ENCODE measurements at places on chromosomes 1 and 21. TPM values are rescaled to one million over a fixed set of nuclear protein-coding genes. Genes with fewer than 3 reads are reported as not detected.

PAQR7 gene
- 2.1 TPM for total RNA-seq

OR2T33 gene
- total RNA-seq: not detected

NUDC gene
- 70.5 TPM for total RNA-seq

CNST gene
- total RNA-seq: 21.1 TPM

- no peak overlapping the region for H3K27ac ChIP-seq
- H3K4me1 ChIP-seq: no peaks in the 10 kb centered on the region
- H3K36me3 ChIP-seq: no peaks in the 10 kb centered on the region
- no peak for DNase-seq
- no peaks in the 10 kb centered on the region for H3K27me3 ChIP-seq
Observed at GRCh38 chr1:203911806-203912205, 50.4 kb downstream of the SNRPE start.

DNA sequence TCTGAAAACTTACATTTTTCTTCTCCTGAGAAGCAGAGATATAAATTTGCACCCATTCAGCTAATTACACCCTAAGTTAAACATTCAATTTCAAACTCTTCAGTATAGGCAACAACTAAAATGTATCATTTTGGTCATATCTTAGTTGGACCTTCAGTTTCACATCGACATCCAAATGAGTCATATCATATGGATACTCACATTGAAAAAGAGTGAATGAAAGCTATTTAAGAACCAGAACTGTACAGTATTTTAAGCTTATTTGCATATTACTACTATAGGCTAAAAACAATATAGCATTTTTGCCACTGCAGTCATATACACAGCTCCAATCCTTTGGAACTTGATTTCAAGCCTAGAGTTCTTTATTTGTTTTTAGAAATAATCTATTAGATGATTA is 33.6 kb downstream of the USP25 start:
- H3K27ac ChIP-seq: no peak overlapping the region
- DNase-seq: no peak
- H3K4me1 ChIP-seq: peaks cover 11% of the 10 kb centered on the region
- H3K4me3 ChIP-seq: no peak overlapping the region
- H3K36me3 ChIP-seq: no peaks in the 10 kb centered on the region

TESK2 gene
- 1.5 TPM for total RNA-seq

- H3K4me1 ChIP-seq: peaks cover 8% of the 10 kb centered on the region
- peaks cover 14% of the 10 kb centered on the region for H3K27me3 ChIP-seq
- H3K4me3 ChIP-seq: no peak overlapping the region
Observed at GRCh38 chr1:228900099-228900885, 165.0 kb downstream of the RHOU start.

- peak within 1 kb of the TSS; percentile 48 for H3K4me3 ChIP-seq
- no peaks in the 10 kb centered on the region for H3K27me3 ChIP-seq
- no peaks in the 10 kb centered on the region for H3K36me3 ChIP-seq
- no peak within 1 kb of the TSS for H3K27ac ChIP-seq
- H3K4me1 ChIP-seq: no peaks in the 10 kb centered on the region
Observed at GRCh38 chr1:161069731-161070270, at the start of gene ARHGAP30. TSS of gene ARHGAP30 (minus strand) at chr1:161069891. CDS start at chr1:161069624, 267 bp downstream.

- H3K4me1 ChIP-seq: no peaks in the 10 kb centered on the region
- no peak overlapping the region for H3K27ac ChIP-seq
- H3K27me3 ChIP-seq: no peaks in the 10 kb centered on the region
- no peak overlapping the region for H3K4me3 ChIP-seq
- H3K36me3 ChIP-seq: no peaks in the 10 kb centered on the region
Observed at GRCh38 chr1:61011561-61012263, 70.6 kb upstream of the NFIA start.

DNA sequence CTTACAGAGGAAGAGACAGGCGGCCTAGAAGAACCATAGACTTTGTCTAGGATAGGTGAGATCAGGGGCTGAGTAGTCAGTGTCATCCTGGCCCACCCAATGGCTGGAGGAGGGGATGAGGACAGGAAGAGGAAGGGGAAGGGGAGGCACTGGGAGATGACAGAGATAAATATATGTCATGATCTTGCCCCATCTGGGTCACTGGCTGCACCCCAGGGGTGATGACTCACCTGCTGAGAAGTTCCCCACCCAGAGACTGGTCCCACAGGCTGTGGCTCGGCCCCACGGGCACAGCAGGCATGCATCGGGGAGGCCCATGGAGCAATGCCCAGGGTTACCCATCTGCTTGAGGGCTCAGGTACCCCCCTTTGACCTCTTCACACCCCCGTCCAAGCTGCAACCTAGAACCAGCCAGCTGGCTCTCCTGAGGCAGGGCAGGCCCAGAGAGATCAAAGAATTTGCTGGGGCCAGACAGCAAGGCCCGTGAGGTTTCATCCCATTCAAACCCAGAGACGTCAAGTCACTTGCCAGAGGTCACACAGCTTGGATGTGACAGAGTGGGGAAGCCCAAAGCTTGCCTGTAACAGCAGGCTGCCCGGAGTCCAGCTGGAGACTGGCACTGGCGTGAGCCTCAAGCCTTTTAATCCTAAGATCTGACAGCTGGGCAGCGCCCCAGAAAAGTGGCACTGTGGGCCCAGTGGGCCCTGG is 34.7 kb upstream of the CASZ1 start:
- no peak overlapping the region for H3K4me3 ChIP-seq
- H3K27ac ChIP-seq: no peak overlapping the region
- no peak for DNase-seq
- H3K4me1 ChIP-seq: peaks cover 5% of the 10 kb centered on the region

- DNase-seq: no peak
- peaks cover 36% of the 10 kb centered on the region for H3K4me1 ChIP-seq
- H3K27me3 ChIP-seq: no peaks in the 10 kb centered on the region
Observed at GRCh38 chr1:236147521-236148469, 5.5 kb downstream of the GPR137B start.

GRCh38 chr1:159205225-159205624 is 550 bp downstream of the ACKR1 start:
- H3K4me3 ChIP-seq: peak overlapping the region; percentile 28
- H3K4me1 ChIP-seq: no peaks in the 10 kb centered on the region
- no peak for DNase-seq

DNA sequence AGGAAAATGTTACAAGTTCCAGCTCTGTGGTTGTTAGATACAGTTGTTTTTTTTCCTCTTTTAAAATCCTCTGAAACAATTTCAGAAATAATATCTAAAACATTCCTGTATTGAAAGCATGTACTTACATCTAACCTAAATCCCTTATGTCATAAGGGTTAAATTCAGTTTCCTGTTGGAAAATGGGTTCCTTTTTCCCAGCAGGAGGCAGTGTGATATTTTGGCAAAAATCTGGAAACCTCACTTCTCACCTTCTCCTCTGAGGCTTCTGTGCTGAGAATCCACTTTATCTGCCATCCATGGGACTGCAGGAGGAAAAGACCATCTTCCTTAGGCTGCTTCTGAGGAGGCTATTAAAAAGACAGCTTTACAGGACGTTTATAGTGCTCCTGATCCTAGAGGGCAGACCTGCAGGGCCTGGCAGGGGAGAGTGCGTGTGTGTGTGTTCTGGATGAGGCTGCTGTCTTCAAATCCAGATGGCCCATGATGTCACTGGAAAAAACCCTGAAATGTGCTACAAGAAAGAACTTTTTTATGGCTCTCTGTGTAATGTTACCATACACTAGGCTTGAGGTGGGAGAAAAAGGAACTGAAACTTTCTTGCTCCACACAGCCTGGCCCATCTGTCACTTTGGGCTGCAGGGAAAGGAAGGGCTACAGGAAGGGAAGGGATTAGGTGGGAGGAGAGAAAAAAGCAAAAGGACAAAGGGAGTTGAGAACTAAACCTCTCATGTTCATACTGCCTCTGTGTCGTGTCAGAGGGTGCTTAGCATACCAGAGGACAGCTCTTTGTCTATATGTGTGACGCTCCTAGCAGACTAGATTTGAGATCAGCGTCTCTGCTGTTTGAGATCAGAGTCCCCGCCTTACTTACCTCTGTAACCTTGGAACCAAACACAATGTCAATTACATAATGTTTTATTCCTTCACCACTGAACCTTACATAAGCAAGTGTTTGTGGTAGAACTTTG is 379.2 kb upstream of the SPAG17 start:
- DNase-seq: no peak
- no peaks in the 10 kb centered on the region for H3K27me3 ChIP-seq
- no peak overlapping the region for H3K4me3 ChIP-seq

DNA sequence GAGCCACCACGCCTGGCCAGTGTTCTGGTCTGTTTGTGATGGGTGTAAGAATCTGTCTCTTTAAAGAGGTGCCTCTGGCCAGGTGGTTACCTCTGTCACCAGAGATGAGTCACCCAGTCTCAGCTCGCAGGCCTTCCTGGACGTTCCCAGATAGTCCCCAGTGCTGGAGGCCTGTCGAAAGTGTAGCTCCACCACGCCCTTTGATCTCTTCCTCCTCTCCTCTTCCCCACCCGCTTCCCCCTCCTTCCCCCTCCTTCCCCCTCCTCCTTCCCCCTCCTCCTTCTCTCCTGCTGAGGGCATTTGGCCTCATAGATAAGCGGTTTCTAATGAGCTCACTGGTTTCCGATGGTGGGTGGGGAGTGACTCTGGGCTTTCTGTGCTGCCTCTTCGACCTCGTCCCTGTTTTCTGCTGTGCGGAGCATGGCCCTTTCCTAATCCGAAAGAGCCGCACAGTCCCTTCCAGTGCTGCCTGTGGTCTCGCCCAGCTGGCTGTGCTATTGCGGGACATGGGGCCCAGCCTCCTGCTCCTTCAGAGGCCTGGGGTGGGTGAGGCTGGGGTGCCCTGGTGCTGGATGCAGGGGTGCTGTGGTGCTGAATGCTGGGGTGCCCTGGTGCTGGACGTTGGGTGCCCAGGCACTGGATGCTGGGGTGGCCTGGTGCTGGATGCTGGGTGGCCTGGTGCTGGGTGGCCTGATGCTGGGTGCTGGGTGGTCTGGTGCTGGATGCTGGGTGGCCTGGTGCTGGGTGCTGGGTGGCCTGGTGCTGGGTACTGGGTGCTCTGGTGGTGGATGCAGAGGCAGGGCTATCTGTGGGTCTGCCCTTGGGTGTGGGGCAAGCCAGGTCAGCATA is 19.2 kb downstream of the AGPAT3 start:
- no peaks in the 10 kb centered on the region for H3K27me3 ChIP-seq
- DNase-seq: no peak
- H3K27ac ChIP-seq: peak overlapping the region; percentile 13

DNA sequence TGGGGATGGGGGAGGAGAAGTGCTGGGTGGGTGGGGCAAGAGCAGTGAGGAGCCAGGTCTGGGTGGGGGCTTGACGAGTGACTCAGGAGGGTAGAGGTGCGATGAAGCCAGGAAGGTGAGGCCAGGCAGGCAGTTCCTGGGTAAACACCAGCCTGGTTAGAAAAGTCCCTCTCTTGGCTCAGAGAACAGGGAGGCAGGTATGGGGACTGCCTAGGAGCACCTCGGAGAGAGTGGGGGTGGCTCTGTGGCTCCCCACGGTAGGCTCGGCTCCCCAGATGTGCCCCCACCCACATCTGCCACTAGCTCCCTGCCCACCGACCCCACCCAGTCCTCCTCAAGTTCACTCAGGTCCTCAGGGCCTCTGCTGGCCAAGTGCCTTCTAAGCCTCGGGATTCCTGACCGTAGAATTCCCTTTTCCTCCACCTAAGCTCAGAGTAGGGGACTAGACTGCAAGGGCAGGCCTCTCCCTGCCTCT is 1.2 kb downstream of the HSPG2 start:
- peaks cover 73% of the 10 kb centered on the region for H3K4me1 ChIP-seq
- H3K27me3 ChIP-seq: no peaks in the 10 kb centered on the region
- peak overlapping the region; percentile 91 for H3K4me3 ChIP-seq
- H3K27ac ChIP-seq: peak overlapping the region; percentile 95
- DNase-seq: peak; percentile 37

- no peak overlapping the region for H3K4me3 ChIP-seq
- H3K27me3 ChIP-seq: no peaks in the 10 kb centered on the region
- DNase-seq: no peak
Observed at GRCh38 chr1:163410073-163410999, 88.6 kb downstream of the NUF2 start.

DNA sequence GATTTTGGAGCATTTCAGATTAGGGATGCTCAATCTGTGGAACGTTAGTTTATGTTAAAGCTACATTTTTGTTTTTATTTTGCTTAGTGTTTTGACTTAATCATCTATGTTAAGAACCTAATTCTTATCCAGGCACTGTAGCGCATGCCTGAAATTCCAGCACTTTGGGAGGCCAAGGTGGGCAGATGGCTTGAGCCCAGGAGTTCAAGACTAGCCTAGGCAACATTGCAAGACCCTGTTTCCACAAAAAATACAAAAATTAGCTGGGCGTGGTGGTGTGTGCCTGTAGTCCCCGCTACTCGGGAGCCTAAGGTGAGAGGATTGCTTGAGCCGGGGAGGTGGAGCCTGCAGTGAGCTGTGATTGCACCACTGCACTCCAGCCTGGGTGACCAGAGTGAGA is 23.4 kb downstream of the FNBP1L start:
- H3K4me3 ChIP-seq: no peak overlapping the region
- no peak for DNase-seq
- no peaks in the 10 kb centered on the region for H3K36me3 ChIP-seq

DNA sequence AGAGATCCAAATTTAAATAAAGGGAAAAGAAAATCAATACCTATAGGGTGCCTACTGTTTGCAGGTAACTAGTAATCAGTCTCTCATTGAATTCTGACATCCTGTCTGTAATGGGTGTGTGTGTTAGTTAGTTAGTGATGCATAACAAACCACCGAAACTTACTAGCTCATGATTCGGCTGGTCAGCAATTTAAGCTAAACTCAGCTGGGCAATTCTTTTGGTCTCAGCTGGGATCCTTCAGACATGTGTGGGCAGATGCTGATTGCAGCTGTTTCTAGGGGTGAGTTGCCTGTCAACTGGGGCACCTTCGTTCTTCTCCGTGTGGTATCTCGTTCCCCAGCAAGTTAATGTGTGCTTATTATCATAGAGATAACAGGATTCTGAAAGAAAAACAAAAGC is 40.2 kb upstream of the ZNF124 start:
- no peak for DNase-seq
- H3K27ac ChIP-seq: no peak overlapping the region
- H3K4me3 ChIP-seq: no peak overlapping the region
- peaks cover 3% of the 10 kb centered on the region for H3K4me1 ChIP-seq
- no peaks in the 10 kb centered on the region for H3K27me3 ChIP-seq
- no peaks in the 10 kb centered on the region for H3K36me3 ChIP-seq

- no peak overlapping the region for H3K27ac ChIP-seq
- H3K4me3 ChIP-seq: no peak overlapping the region
- H3K4me1 ChIP-seq: no peaks in the 10 kb centered on the region
- DNase-seq: no peak
- H3K36me3 ChIP-seq: no peaks in the 10 kb centered on the region
Observed at GRCh38 chr1:177017287-177017852, 147.1 kb downstream of the ASTN1 start.

GRCh38 chr1:193629875-193630274 is 443.5 kb upstream of the B3GALT2 start:
- H3K36me3 ChIP-seq: no peaks in the 10 kb centered on the region
- no peaks in the 10 kb centered on the region for H3K4me1 ChIP-seq
- H3K27me3 ChIP-seq: no peaks in the 10 kb centered on the region
- DNase-seq: no peak
- no peak overlapping the region for H3K4me3 ChIP-seq

PHACTR4 gene
- total RNA-seq: 18.0 TPM

Measured in heart left ventricle (tissue), 16 donors.